ENCODE measurements at places on chromosomes 1 and 21. TPM values are rescaled to one million over a fixed set of nuclear protein-coding genes. Genes with fewer than 3 reads are reported as not detected.

Gene TMCC2
- 8.6 TPM for total RNA-seq

Gene SLC1A7
- total RNA-seq, result not detected

DNA sequence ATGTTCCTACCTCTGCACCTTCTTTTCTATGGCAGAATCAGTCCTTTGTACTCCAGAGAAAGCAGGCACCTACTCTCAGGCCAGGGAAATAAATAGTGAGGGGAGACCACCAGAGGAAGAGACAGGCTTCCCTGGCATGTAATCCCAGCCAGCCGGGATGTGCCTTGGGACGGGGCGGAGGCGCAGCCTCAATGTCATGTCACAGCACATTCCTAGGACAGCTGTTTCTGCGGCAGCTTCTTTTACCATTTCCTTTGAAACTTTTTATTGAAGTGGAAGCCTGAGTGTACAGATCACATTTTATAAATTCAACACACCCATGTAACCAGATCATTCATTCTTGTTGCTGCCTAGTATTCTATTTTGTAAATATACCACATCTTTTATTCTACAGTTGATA, 67.9 kb upstream of the ZNF326 start:
- DNase-seq, result no peak

DNA sequence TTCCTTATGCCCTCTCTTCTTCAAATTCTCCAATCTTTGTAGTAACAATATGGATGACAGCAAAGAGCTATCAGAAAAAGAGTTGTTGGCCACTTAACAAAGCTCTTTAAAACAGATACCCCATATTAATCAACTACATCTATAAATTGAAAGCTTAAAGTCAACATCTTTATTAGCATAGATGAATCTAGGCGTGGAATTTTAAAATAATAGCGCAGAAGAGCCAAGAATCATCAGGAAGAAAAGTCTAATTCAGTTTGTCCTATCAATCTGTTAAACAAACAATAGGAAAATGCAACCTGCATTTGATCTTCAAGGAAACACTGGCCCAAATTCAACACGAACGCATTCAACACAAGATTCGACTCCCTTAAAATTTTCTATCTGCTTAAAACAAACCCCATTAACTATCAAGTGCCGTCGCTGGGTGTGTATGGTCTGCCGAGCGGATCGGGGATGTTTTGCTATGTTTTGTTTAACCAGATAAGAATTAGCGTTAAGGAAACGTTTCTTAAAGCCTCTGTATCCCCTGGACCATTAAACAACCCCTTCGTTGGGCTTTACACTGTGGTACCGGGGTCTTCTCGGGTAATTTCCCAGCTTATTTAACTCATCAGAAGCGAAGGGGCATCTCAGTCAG, 1.0 kb downstream of the LYST start:
- no peak for DNase-seq

DNA sequence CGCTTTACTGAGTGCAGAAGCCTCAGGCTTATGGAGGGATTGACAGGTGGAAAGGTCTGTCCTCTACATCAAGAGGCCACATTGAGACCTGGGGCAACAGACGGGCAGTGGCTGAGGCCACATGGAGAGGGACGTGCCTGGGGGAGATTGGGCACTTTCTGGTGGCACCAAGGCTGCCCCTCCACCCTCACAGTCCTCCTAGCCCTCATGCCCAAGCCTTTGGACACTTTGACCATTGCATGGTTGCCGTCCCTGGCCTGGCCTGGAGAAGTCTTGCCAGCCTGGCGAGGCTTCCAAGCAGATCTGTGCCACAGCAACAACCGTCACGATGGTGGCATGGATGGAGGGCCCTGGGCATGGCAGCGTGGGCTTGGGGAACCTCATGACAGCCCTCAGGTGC, 192.1 kb upstream of the VAMP3 start:
- DNase-seq, result no peak

Gene INSRR
- under 0.01 TPM for total RNA-seq

- DNase-seq, result no peak
Measured at GRCh38 chr1:193111641-193112090, 6.5 kb upstream of the GLRX2 start.

- no peak for DNase-seq
Measured at GRCh38 chr1:189619682-189620332, 857.9 kb downstream of the BRINP3 start.

Gene PRAMEF9
- not detected for total RNA-seq

Gene PARP1
- 292 TPM for total RNA-seq

DNA sequence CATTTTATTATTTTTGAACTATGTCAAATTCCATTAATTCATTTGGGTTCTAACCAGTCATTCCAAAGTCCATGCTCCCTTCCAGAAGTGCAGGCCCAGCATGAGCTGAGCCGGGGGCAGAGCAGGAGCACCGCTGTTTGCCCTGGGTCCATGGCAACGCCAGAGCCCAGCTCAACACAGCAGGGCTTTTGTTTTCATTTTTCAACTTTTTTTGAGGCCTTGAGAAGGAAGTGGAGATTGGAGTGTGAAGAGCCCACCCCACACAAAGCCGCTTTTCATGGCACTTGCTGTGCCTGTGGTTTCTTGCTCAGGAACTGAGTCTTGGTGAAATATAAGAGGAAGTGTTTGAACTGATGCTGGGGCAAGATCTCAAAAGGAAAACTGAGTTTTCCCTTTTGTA, 13.2 kb upstream of the PRMT2 start:
- DNase-seq, result no peak

Gene SLC41A1
- total RNA-seq, result 7.8 TPM

Gene SMCP
- not detected for total RNA-seq

GRCh38 chr1:151967091-151967490, 26.6 kb downstream of the S100A10 start:
- no peak for DNase-seq

DNA sequence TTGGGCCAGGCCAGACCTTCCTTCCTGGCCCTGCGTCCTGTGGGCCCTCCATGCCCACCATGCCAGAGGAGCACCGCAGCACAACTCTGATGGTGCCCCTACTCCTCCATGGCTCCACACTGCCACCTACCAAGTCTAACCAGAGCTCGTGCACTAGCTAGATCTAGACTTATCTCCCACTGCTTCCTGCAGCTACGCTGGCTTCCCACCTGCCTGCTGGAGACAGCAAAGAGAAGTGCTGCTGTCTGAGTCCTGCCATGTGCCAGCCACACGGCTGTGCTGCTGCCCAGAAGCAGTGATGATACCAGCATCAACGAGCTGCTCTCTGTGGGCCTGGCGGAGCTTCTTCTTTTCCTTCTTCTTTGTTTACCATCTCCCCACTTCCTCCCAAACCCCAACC, 4.5 kb downstream of the GUCA2B start:
- no peak for DNase-seq

Gene PALMD
- under 0.01 TPM for total RNA-seq

Gene GPR52
- 4.6 TPM for total RNA-seq

GRCh38 chr1:201655243-201655642, 116.3 kb downstream of the NAV1 start:
- DNase-seq, result no peak

All from hematopoietic multipotent progenitor cell (in vitro differentiated cells).